ENCODE measurements at places on chromosomes 2 and 18.

DNA sequence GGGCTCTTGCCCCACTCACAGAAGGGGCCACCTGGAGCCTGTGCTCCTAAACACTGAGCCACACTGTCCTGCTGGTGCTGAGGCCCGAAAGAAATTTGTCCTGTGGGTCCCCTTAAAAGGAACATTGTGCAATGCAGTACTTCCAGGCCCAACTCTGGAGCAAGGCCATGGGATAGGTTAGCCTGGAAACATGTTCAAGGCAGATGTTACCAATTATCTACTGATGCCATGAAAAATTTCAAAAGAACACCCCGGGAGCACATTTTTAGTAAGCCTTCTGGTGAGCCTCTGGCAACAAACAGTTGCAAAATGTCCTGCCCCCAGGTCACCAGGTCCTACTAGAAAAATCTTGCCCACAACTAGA lies 12.3 kb upstream of the PTMA start:
- no peak for DNase-seq

- no peak for DNase-seq
Observed at GRCh38 chr2:61117534-61117933, 44.5 kb upstream of the C2orf74 start.

DNA sequence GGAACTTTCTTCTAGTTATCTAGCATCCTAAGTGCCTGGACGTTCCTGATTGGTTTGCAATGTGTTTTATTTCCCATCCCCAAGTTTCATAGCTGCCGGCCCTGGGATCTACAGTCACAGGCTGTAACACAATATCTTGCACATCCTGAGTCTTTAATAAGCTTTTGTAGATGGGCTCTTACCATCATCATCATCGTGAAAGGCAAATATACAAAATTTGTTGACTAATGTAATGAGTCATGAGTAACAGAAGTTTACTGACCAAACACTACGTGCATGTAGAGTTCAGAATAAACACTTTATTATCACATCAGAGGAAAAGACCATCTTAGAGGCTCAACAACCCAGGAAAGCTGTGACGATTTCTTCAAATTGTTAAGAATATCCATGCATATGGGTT lies 8.1 kb upstream of the TYMS start:
- no peak for DNase-seq

- DNase-seq = no peak
Observed at GRCh38 chr2:240183875-240184590, 43.6 kb upstream of the OTOS start.

DNA sequence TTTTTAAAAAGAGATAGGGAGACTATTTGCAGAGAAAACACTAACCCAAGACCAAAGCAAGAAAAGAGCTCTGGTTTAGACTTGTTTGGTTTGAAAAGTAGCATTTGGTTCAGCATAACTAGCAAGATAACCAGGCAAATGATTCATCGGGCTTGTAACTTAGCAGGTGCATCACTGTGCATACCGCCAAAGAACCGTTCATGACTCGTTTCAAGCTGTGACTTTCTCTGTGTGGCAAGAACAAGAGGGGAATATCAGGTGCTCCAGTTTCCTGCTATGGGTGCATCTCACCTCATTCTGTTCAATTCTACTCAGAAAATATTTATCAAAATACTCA lies 244.9 kb downstream of the ETAA1 start:
- DNase-seq = no peak

DNA sequence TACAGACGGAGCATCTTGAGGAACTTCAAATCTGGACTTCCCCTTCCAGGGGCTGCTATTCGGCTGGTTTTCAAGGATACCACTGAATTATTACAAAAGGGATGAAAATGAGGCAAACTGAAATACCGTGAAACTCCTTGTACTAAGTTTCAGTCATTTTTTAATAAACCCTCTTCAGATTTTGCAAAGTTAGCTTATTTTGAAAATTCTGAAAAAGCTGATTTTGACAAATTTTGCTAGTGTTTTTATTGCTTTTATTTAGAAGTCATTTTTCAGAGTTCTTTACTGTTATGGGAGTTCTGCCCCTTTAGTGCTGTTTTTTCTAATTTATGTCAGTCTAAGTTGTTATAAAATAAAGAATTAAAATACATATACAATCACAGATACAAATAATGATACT lies 390.4 kb upstream of the VRK2 start:
- DNase-seq = no peak

DNA sequence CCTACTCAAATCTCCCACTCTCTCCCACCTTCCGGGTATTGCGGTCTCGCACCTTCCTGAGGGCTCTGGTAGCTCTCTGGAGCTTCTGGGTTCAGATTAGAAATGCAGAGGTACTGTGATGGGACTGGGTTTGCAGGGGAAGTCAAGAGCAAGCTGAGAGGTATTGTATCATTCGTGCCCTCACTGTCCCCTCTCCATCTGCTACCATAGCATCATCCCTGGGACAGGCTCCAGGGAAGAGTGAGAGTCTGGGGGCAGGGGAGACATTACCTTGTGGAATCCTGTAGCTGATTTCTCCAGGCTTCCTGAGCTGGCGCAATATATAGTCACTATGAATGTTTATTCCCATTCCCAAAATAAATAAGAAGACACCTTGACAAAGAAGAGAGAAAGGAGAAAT lies 49.6 kb downstream of the SRD5A2 start:
- no peak for DNase-seq

DNA sequence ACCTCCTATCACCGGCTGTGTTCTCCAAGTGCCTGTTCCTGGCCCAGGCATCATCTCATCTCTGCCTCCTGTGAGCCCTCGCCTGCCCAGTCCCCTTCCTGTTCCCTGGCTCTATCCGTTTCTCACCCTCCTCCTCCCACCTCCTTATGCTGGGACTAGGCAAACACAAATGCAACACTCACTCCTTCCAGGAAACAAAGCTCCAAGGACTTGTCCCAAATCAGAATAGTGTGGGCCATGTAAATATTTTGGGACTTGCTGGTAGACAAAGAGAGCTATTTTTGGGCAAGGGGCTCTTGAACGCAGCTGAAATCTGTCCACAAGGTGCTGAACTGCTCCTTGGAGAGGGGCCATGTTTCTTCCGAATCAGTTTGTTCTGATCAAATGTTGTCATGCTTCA lies 25.3 kb downstream of the MBP start:
- DNase-seq = no peak

DNA sequence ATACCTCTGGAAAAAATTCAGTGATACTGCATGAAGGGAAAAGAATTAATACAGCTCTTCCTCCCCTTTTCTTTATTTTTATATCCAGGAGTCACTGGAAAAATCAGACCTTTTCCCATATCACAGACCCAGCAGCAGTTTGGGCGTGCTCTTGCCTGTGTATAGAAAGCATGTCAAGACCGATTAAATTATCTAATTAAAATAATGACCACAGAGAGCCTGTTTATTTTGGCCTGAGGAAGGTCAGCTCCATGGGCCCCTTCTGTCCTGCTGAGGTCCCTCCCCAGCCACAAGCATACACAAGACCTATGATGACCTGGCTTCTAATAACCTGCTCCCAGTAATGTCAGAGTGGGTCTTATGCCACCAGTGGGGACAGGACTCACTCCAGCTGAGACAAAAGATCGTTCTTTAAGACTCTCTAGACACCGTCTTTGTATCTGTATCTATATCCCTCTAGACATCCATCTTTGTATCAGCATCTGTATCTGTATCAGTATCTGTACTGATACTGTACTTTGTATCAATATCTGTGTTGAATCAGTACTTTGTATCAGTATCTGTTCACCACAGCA lies 147.8 kb downstream of the VAPA start:
- DNase-seq = no peak

GRCh38 chr18:33870059-33870458 lies 292.0 kb downstream of the ASXL3 start:
- no peak for DNase-seq

- no peak for DNase-seq
Observed at GRCh38 chr2:151408788-151409600, 708 bp upstream of the RIF1 start.

- DNase-seq = peak; percentile 50
Observed at GRCh38 chr2:2879781-2880180, 497.8 kb downstream of the EIPR1 start.

GRCh38 chr2:143132355-143132754 lies 3.1 kb downstream of the ARHGAP15 start:
- no peak for DNase-seq

- no peak for DNase-seq
Observed at GRCh38 chr2:46844443-46844842, 71.2 kb downstream of the MCFD2 start.

DNA sequence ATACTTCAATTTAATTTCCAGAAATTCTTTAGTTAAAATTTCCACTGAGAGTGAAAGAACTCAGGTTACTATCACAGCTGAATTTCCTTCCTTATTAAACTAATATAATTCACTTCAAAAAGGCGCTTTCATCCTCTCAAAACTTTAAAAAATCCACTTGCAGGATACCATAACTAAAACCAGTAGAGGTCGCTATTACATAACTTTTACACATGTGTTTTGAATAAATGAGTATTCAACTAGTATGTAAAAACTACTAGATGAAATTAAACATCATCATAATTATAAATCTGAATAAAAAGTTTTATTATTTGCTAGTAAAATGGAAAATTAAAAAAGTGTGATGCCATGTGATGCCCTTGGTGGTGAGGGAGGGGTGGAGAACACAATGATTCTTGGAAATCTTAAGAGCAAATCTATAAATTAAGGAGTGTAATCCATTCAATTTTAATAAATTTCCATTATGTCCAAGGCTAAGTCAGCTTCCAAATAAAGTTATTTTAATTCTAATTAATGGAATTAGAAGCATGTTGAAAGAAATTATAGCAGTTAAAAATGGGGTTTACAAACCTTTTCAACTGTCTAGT lies 61.4 kb downstream of the SOS1 start:
- peak; percentile 1 for DNase-seq

- no peak for DNase-seq
Observed at GRCh38 chr18:51007790-51008139, 22.2 kb upstream of the SMAD4 start.

DNA sequence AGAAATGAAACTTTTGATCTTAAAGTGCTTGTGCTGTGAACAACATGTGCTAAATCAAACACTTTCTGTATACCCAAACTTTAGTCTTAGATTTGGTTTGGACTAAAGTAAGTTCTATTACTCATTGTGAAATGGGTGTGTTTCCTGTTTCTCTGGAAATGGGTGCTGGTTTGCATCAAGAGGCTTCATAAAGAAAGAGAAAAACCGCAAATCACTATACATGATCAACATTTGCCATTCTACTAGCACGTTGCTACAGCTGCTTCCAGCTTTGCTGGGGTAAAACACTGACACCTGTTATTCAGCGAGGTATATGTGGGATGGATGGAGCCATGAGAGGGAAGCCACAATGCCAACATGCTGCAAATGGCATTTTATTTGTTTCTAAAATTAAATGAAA lies 547.0 kb upstream of the ACVR2A start:
- DNase-seq = peak; percentile 1

- no peak for DNase-seq
Observed at GRCh38 chr2:71787476-71788185, 334.3 kb downstream of the DYSF start.

DNA sequence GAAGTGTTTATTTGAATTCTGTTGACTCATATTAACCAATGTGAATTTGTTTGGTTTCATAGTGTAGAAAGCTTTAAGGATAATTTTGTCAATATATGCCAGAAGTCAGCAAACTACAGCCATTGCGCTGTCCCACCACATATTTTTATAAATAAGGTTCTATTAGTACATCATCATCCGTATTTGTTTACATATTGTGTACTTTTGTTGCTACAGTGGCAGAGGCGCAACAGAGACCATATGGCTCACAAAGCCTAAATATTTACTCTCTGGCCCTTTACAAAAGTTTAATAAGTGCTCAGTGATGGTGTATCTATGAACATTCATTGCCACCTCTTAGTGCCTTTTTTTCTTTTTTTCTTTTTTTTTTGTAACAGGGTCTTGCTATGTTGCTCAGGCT lies 6.4 kb downstream of the ERLEC1 start:
- DNase-seq = no peak

- DNase-seq = no peak
Observed at GRCh38 chr2:32863803-32864202, 83.0 kb upstream of the LTBP1 start.

- no peak for DNase-seq
Observed at GRCh38 chr2:56475191-56475590, 291.4 kb downstream of the CCDC85A start.

- DNase-seq = peak; percentile 73
Observed at GRCh38 chr2:113886479-113887008, 3.3 kb upstream of the ACTR3 start.

- DNase-seq = no peak
Observed at GRCh38 chr2:57941816-57942215, 104.8 kb upstream of the VRK2 start.

DNA sequence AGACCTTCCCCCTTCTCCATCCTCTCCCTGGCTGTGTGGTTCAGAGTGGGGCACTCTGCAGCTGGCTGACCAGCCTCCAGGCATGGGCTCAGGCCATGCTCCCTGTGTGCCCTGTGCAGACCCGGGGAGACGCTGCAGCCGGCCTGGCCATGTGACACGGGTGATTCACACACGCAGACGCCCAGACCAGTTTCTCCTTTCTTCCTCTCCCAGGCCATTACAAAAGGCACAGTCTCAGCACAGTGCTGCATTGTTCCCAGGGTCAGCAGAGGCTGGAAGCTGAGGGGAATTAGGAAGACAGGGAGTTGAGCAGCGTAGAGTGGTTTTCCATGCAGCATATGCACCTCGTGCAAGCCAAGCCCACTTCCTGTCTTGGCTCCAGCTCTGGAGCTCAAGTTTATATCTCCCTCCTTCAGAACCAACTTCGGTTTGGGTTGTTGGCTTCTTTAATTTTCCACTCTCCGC lies 288.5 kb downstream of the TNS1 start:
- no peak for DNase-seq

- DNase-seq = peak; percentile 20
Observed at GRCh38 chr2:202780514-202781021, 91.0 kb downstream of the ICA1L start.

GRCh38 chr2:191066919-191067233 lies 52.9 kb upstream of the STAT1 start:
- DNase-seq = no peak

DNA sequence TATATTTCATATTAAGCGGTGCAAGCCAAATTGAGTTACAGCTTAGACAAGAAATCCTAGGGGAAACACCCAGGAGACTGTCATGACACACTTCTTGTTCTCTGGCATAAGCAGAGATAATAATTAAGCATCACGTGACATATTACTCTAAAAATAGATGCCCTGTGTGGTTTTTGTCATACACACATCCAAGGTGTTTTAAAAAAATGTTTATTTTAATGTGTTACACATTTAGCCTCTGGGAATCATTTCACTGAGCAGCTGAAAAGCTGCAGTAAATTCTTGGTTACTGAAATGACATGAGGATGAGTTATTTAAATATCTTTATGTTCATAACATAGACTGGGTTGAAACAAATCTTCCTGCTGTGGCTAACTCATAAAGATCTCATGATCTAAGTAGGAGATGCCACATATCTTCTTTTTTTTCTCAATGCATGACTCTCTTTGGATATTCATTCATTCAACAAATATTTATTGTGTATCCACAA lies 38.0 kb upstream of the ERMN start:
- DNase-seq = no peak

DNA sequence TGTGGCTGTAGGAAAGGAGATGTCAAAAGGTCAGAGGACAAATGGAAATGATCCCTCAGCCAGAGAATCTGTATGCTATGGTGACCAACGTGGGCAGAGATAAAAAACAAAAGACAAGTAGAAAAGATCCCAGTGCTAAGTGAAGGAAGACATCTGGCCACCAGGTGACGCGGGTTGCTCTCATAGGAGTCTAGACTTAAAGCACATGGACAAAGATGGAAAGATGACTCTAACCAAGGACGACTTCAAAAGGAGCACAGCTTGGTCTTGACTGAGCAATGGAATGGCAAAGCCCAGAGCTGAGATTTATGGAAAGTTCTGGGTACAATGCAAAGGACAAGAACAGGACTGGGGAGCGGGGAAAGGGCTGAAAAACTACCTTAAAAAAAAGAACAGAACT lies 96.8 kb downstream of the CLIP4 start:
- DNase-seq = no peak
